ENCODE measurements at places on chromosomes 4 and X. TPM values are rescaled to one million over a fixed set of nuclear protein-coding genes. Genes with fewer than 3 reads are reported as not detected.

DNA sequence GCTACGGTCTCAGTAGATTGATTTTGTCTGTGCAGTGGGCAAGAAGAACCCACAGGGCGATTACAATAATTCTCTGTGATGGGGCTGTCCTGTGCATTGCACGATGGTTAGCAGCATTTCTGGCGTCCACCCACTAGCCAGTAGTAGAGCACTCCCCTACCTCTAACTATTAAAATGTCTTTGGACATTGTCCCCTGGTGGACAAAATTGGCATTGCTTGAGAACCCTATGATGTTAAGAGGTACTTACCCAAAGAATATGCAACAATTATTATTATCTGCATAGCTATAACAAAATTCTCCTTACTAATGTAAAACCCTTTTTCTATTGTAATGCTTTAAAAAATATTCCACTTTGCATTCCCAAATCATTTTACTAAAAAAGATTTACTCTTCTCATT, 109.5 kb upstream of the VCX3A start:
- no peak for DNase-seq

Gene GPR78
- total RNA-seq, result 0.15 TPM

GRCh38 chrX:50188859-50189600, 11.8 kb downstream of the AKAP4 start:
- DNase-seq, result no peak

Gene NALF2
- total RNA-seq, result 0.33 TPM

- DNase-seq, result no peak
These were observed 305.5 kb downstream of the FAT4 start for GRCh38 chr4:125620066-125620860.

- DNase-seq, result no peak
These were observed 566.1 kb upstream of the BOD1L1 start for GRCh38 chr4:14193601-14194000.

- no peak for DNase-seq
These were observed 370.2 kb upstream of the SPANXN4 start for GRCh38 chrX:142655507-142655906.

Gene PF4V1
- total RNA-seq, result not detected
